ENCODE measurements at places on chromosomes 16 and 17.
A peak's percentile ranks its signal among the peaks of the same experiment; 100 is the strongest.

GRCh38 chr16:31529108-31529936, 1.6 kb downstream of the AHSP start:
- peak overlapping the region; percentile 76 for H3K4me3 ChIP-seq
- H3K27me3 ChIP-seq, result peaks cover 69% of the 10 kb centered on the region
- peak; percentile 70 for DNase-seq
- H3K36me3 ChIP-seq, result no peaks in the 10 kb centered on the region
- H3K27ac ChIP-seq, result no peak overlapping the region

DNA sequence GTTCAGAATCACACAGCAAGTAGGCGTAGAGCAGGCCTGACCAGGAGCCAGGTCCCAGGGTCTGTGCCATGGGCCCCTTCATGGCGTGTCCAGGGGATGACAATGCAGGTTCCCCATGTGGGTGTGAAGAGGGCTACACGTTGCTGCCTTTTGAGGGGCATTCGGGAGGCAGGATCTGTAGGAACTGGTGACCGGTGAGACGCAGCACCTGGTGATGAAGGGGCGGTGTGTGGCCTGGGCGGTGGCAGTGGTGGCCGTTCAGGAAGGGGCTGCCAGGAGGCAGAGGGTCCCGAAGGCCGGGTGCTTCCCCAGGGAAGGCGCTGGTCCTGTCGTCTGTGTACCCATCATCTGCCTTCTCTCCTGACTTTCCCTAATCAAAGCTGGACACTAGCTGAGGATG, 34.6 kb downstream of the ZNF750 start:
- no peaks in the 10 kb centered on the region for H3K27me3 ChIP-seq
- H3K4me1 ChIP-seq, result no peaks in the 10 kb centered on the region
- DNase-seq, result no peak
- H3K4me3 ChIP-seq, result no peak overlapping the region

GRCh38 chr16:22188595-22189442, 17.3 kb upstream of the EEF2K start:
- no peaks in the 10 kb centered on the region for H3K36me3 ChIP-seq
- H3K4me3 ChIP-seq, result peak overlapping the region; percentile 85
- peak; percentile 87 for DNase-seq
- no peak overlapping the region for H3K27ac ChIP-seq
- peaks cover 26% of the 10 kb centered on the region for H3K4me1 ChIP-seq

GRCh38 chr16:27430923-27431484, 29.0 kb downstream of the IL21R start:
- DNase-seq, result no peak
- H3K4me3 ChIP-seq, result no peak overlapping the region
- no peaks in the 10 kb centered on the region for H3K36me3 ChIP-seq
- H3K27ac ChIP-seq, result no peak overlapping the region

DNA sequence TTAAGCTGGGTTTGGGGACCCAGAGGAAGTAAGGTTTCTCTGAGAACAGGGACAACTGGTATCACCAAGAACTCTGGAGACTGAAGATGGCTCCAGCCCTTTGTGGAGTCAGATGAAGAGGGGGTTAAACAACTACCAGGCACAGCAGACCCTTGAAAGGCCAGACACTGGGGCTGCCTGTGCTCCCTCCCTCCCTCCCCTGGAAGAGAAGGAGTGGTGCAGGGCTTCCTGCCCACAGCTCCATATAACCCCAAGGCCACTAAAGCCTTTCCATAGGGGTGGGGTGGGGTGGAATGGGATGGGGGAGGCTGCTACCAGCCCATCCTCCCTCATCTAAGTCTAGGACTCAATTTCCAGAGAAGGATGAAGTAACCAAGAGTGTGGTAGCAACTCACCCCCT, 66.7 kb downstream of the CCDC182 start:
- H3K36me3 ChIP-seq, result no peaks in the 10 kb centered on the region
- no peak overlapping the region for H3K4me3 ChIP-seq
- H3K27ac ChIP-seq, result no peak overlapping the region
- H3K4me1 ChIP-seq, result peaks cover 14% of the 10 kb centered on the region
- no peak for DNase-seq
